ENCODE measurements at places on chromosomes 16 and 17.

DNA sequence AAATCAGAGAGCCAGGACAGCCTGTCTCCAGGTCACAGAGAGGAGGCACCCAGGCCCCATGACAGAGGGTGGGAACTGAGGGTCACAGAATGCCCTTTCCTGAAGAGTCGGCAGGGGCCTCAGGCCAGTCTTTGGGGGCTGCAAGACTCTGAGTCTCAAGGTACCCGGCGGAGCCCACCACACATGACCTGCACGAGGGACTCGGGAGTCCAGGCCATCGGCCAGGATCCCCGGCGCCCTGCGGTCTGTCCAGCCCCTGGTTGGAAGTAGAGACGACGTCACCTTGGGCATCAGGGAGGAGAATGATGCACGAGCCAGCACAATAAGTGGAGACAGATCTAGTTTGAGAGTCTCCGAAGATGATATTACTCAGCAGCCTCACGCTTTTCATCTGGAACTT, 234.7 kb upstream of the SDK2 start:
- DNase-seq: no peak

DNA sequence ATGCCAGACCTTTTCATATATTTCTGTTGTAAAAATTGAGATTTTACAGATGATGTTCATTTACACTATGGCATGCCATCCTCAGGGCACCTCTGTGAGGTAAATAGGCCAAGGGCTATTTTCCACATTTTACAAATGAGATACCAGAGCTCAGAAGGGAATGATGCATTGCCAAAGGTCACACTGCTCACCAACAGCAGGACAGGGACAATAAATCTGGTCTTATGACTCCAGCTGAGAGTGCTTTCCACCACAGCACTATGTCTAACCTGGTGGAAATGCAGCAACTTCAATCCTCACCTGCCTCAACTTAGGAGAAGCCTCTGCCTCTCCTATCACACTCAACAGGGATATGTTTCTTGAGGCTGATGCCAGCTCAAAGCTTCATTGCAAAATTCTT, 40.6 kb downstream of the GRIN2A start:
- no peak for DNase-seq

GRCh38 chr17:81406117-81406953, 11.1 kb downstream of the BAHCC1 start:
- DNase-seq: no peak

- no peak for DNase-seq
Measured at GRCh38 chr16:3857189-3858043, 23.1 kb downstream of the CREBBP start.

GRCh38 chr16:66152823-66153393, 213.6 kb upstream of the CDH5 start:
- no peak for DNase-seq
